ENCODE measurements at places on chromosomes 6 and 20. TPM values are rescaled to one million over a fixed set of nuclear protein-coding genes. Genes with fewer than 3 reads are reported as not detected.

DNA sequence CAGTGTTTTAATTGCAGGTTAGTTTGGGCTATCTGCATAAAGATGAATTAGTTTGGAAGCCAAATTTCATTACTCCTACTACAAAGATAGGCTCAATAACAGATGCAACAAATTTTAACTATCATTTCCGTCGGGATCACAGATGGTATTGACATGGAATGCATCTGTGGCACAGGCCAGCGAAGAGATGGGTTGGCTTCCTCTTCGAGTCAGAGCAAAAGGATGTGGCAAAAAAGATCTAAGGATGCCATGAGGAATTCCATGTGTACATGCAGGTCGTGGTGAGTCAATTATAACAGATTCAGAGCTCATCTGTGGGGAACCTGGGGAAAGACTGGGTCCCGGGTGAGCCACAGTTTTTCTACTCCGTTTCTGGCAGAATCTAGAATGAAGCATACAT lies 83.0 kb upstream of the CITED2 start:
- no peaks in the 10 kb centered on the region for H3K27me3 ChIP-seq
- no peaks in the 10 kb centered on the region for H3K36me3 ChIP-seq
- DNase-seq, result no peak
- no peak overlapping the region for H3K4me3 ChIP-seq
- H3K27ac ChIP-seq, result no peak overlapping the region
- no peaks in the 10 kb centered on the region for H3K4me1 ChIP-seq

DNA sequence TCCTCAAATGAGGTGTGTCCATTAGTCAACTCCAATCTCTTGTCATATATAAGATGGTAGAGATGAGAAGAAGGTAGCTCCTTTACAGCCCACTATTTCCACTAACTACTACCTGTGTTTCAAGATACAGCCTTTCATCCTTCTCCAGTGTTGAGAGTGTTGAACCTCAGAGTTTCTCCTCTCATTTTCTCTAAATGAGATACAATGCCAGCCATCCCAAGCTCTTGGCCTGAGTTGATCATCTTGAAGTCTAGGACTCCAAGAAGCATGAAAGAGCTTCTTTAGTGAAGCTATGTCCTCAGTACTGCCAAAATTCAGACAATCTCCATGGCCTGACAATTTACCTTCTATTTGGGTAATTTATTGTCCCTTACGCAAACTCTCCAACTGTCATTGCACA lies 548 bp upstream of the HLA-DRA start:
- no peaks in the 10 kb centered on the region for H3K27me3 ChIP-seq
- H3K4me3 ChIP-seq, result no peak overlapping the region
- no peak for DNase-seq
- no peaks in the 10 kb centered on the region for H3K4me1 ChIP-seq

GRCh38 chr20:44477151-44477550 lies 1.5 kb downstream of the TTPAL start:
- H3K27ac ChIP-seq, result no peak overlapping the region
- H3K4me1 ChIP-seq, result no peaks in the 10 kb centered on the region
- no peaks in the 10 kb centered on the region for H3K27me3 ChIP-seq
- no peak for DNase-seq
- no peaks in the 10 kb centered on the region for H3K36me3 ChIP-seq
- no peak overlapping the region for H3K4me3 ChIP-seq

- H3K27ac ChIP-seq, result no peak overlapping the region
- no peaks in the 10 kb centered on the region for H3K27me3 ChIP-seq
- DNase-seq, result no peak
- no peaks in the 10 kb centered on the region for H3K36me3 ChIP-seq
Measured at GRCh38 chr6:133055441-133055966, 185.7 kb upstream of the EYA4 start.

GRCh38 chr6:150269857-150270223 lies 99.0 kb upstream of the IYD start:
- no peaks in the 10 kb centered on the region for H3K36me3 ChIP-seq
- H3K4me1 ChIP-seq, result no peaks in the 10 kb centered on the region
- no peaks in the 10 kb centered on the region for H3K27me3 ChIP-seq
- no peak for DNase-seq
- H3K27ac ChIP-seq, result no peak overlapping the region

Gene PNPLA1
- 2.0 TPM for total RNA-seq

Gene CD83
- total RNA-seq, result 5.5 TPM

Gene PIM1
- total RNA-seq, result 4.8 TPM

Measured in prostate gland (tissue), 2 donors.